Tibial nerve (tissue), 4 donors: ENCODE measurements at places on chromosomes 6 and 20. TPM values are rescaled to one million over a fixed set of nuclear protein-coding genes. Genes with fewer than 3 reads are reported as not detected.

GRCh38 chr6:93165850-93166430 lies 253.4 kb downstream of the EPHA7 start:
- no peak for DNase-seq

DLK2 gene
- total RNA-seq = not detected

- no peak for DNase-seq
Observed at GRCh38 chr20:36385503-36385902, 79.4 kb downstream of the DLGAP4 start.

DNA sequence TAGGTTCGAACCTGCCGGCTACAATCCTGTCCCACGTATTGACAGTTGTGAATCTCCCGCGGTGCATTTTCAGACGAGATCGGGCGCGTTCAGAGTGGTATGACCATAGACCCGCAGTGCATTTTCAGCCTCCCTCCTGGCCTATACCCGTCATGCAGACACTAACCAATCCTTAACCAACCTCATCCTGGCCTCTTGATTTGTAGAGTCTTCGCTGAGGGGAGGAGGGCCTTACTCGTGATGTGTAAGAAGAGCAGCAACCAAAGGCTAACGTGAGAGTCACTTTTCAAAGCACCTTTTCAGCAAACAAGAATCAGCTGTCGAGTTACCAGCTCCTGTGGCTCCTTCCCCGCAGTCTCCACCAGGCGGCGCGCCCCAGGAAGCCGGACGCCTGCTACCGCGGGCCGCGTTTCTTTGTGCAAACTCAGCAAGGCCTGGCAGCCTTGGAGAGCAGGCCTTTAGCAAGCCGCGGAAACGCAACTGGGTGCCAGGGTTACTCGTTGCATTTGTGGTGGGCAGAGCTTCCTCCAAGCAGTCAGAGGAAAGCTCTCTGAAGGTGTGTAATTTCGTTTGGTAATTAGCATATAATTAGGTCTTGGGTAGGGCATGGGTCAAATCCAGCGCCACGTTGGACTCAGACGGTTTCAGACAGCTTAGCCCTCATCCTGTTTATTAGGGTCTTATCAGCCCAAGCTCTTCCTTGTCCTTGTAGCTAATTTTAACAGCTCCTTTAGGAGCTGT lies 139.8 kb downstream of the OR2B2 start:
- DNase-seq = peak; percentile 57

- no peak for DNase-seq
Observed at GRCh38 chr6:36399970-36400369, 12.5 kb upstream of the ETV7 start.

SPAG4 gene
- total RNA-seq = 2.4 TPM

NRSN2 gene
- total RNA-seq = 34.1 TPM

DNA sequence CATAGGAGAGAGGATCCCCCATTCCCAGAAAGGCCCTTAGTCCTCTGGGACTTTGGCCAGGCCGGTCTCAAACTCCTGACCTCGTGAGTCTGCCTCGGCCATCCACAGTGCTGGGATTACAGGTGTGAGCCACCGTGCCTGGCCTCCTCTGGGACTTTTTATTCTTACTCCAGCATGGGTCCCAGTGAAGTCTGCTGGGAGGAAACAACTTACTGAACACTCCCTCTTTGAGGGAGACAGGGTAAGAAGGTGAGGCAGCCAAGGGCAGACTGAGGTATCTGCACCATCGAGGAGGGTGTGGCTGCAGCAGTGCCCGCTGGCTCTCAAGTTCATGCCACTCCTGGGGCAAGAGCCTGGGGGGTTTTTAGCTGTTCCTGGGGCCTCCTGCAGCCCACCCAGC lies 2.4 kb downstream of the BAK1 start:
- no peak for DNase-seq

SLC44A4 gene
- total RNA-seq = 0.59 TPM

DNA sequence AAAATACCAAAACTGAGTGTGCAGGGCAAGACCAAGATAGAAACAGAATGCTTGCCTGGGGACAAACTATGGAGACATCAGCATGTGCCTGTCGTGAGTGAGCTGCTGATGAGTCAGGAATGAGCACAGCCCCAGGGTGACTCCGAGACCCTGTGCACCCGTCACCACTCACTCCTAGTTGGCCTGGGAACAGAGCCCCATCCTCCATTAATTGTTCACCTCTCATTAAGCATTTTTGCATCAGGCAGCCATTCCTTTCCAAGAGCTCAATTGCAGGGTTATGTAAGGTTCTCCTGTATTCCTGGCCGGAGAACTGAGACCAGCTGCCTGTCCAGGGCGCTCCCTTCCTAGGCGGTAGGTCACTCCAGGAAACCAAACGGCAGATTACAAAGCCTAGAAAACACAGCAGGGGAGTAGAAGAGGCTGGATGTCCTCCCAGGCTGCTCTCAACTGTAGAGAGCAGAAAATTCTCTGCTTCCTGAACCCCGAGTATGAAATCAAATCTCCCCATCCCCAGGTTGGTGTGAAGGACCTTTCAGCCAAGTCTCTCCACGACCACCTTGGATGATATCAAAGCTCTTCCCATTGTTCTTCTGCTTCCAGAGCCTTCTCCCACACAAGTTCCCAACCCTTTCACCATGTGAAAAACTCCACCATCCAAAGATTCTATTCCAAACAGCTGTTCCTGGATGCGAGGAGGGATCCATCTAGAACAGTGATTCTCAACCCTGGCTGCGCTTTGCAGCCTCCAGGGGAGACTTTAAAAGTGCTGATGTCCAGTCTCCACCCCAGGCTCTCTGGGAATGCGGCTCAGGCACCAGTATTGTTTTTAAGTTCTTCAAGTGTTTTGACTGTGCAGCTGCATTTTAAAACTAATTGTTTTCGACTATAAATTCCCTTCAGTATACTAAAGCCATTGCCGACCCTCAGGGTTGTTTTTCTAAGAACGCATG lies 532.6 kb upstream of the JARID2 start:
- no peak for DNase-seq

- no peak for DNase-seq
Observed at GRCh38 chr6:10429638-10430427, 15.0 kb upstream of the TFAP2A start.

DNA sequence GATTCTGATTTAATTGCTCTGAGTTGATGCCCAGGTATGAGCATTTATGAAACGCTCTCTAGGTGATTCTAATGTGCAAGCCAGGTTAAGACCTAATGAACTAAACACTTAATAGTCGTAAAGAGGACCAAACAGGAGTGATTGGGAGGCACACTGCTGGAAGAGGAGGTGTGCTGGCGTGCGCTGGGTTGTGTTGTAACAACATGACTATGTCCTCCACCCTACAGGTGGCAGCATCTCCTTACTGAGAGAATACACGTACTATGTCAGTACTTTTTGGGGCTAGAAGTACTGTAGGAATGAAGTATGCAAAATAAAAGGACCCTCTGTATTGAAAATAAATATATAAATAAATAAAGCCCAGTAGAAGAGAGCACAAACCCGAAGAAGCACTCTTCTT lies 11.9 kb downstream of the C6orf89 start:
- peak; percentile 41 for DNase-seq

GINS1 gene
- 1.1 TPM for total RNA-seq

DNA sequence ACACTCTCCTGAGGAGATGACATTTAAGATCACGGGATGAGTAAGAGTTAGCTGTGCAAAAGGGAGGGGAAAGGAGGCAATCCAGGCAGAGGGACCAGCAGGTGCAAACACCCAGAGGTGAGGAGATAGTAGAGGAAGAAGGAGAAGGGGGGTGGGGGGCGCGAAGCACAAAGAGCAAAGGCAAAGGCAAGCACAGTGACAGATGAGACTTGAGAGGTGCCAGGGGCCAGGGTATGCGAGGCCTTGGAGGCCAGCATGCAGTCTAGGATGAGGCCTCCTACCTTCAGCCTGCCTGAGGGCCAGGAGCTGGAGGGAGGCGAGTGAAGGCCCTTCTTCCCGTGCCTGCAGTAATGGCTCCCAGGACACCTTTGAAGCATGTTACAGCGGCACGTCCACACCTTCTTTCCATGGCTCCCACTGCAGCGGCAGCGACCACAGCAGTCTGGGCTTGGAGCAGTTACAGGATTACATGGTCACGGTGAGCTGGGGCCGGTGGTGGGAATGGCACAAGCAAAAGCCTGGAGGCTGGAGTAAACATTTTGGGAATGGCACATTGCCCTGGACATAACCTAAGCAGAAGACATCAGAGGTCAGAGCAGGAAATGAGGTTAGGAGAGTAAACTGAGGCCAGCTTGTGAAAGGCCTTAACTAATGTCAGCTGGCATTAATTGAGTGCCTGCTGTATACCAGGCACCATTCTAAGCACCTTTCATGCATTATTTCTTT lies 18.6 kb downstream of the CCM2L start:
- no peak for DNase-seq

- no peak for DNase-seq
Observed at GRCh38 chr6:100460650-100461204, 4.0 kb downstream of the SIM1 start.

DNA sequence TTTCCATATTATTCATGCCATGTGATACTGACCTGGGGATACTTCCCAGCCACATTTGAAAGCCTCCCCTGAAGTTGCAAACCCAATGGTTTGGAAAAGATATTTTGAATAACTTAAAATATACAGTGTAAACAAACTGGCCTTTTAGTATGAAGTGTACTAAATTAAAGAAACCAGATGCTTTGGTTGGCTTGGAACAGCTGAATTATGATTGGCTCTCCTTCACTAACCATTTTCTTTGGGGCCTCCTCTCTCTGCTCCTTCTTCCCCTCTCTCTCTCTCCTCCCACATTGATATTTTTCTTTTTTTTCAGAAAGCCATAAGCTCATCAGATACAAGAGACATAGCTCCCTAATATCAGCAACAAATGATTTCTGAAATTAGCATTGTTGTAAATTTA lies 166.6 kb downstream of the MTFR2 start:
- no peak for DNase-seq

ZBTB46 gene
- 20.4 TPM for total RNA-seq

WDR27 gene
- total RNA-seq = 52.1 TPM

- no peak for DNase-seq
Observed at GRCh38 chr20:48818481-48818987, 9.3 kb downstream of the PREX1 start.

- DNase-seq = peak; percentile 59
Observed at GRCh38 chr6:33276864-33277662, at the start of gene B3GALT4. TSS of gene B3GALT4 (plus strand) at chr6:33277123. CDS start at chr6:33277420, 297 bp downstream.

DNA sequence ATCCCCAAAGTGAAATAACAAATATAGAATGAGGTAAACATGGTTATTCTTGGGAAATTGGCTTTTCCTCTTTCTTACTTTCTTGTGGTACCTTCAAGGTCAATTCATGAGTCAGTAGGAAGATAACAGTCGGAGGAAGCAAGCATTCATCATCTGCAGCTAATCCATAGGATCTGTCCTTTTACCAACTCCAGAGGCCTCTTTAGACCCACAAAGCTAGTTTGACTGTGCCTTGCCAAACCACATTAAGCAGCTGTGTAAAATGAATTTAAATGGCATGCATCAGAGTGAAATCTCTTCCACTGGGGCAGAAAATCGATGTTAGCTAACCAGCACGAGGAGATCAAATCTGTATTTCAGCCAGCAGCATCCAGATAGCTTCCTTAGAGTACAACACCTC lies 171.3 kb downstream of the TMEM242 start:
- no peak for DNase-seq

DNA sequence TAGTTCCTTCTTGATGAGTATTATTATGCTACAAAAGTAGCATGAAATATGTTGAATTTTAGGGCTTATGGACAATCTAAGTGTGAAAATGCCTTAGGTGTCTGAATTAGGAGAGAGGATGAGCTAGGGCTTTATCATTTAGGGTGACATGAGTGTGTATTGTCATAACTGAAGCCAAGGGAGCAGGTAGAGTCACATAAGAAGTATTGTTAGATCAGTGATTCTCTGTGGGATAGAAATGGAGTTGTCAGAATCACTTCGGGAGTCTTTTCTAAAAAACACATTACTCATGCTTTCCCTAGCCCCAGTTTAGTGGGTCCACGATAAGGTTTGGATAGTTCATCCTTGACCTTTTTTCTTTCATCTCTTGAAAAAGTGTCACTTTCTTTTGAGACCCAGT lies 16.4 kb downstream of the ZFAND3 start:
- no peak for DNase-seq

DNA sequence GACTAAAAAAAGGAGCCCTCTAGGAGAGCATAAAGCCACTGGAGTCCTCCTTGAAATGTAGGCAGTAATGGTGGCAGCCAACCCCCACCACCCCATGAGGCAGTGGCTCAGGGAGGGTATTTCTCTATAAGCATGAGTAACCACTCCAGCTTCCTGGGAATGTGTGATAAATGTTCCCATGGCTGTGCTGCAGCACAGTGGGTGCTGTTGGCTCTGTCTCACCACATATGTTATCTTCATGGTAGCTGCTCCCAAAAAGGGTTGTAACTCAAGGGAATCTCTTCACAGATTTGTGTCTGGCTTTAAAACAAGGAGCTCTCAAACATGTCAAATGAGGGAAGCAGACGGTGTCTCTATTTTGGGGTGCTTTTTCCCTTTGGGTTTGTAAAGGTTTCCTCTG lies 7.5 kb upstream of the PHACTR1 start:
- no peak for DNase-seq
